ENCODE measurements at places on chromosomes 16 and 17. TPM values are rescaled to one million over a fixed set of nuclear protein-coding genes. Genes with fewer than 3 reads are reported as not detected.

SKAP1 gene
- 0.09 TPM for polyA plus RNA-seq

TPSB2 gene
- 2.7 TPM for polyA plus RNA-seq

HES7 gene
- polyA plus RNA-seq: not detected

SLC2A4 gene
- polyA plus RNA-seq: 33.8 TPM

SLC25A10 gene
- polyA plus RNA-seq: 6.3 TPM

ELOB gene
- 660 TPM for polyA plus RNA-seq

CDRT15 gene
- not detected for polyA plus RNA-seq

CCDC144A gene
- polyA plus RNA-seq: 0.20 TPM

Measured in psoas muscle (tissue), 8 donors.